Gastroesophageal sphincter (tissue), 4 donors: ENCODE measurements at places on chromosomes 12 and 14. TPM values are rescaled to one million over a fixed set of nuclear protein-coding genes. Genes with fewer than 3 reads are reported as not detected.
A peak's percentile ranks its signal among the peaks of the same experiment; 100 is the strongest.

KRT5 gene
- 4.6 TPM for total RNA-seq

DNA sequence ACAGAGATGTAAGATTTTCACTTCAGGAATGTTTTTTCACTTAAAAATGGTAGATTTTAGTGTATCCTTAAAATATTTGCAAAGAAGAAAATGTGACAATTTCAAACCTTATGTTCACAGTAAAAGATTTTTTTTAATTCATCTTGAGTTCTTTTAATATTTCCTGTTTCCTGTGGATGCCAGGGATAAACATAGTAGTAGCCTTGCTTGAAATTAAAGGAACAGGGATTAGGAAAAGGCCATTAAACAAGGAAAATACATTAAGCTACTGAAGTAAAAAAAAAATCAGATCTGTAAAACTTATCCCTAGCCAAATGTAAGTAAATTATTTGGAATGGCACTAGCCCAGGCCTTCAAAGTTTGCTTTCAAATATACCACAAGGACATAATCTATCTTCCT lies 138.1 kb upstream of the AEBP2 start:
- no peak for ATAC-seq

- no peak for ATAC-seq
Measured at GRCh38 chr12:45518291-45519235, 210.9 kb upstream of the ARID2 start.

GRCh38 chr14:36513451-36514277 lies 6.4 kb downstream of the NKX2-1 start:
- no peak for ATAC-seq

DNA sequence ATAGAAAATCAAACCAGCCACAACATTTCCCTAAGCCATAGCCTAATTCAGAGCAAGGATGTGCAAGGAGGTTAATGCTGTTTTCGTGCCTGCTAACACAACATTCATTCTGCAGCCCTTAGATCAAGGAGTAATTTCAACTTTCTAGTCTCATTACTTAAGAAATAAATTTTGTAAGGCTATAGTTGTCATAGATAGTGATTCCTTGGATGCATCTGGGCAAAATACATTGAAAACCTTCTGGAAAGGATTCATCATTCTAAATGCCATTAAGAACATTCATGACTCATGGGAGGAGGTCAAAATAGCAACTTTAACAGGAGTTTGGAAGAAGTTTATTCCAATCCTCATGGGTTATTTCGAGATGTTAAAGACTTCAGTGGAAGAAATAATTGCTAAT lies 283.2 kb downstream of the RPAP3 start:
- no peak for ATAC-seq

DNA sequence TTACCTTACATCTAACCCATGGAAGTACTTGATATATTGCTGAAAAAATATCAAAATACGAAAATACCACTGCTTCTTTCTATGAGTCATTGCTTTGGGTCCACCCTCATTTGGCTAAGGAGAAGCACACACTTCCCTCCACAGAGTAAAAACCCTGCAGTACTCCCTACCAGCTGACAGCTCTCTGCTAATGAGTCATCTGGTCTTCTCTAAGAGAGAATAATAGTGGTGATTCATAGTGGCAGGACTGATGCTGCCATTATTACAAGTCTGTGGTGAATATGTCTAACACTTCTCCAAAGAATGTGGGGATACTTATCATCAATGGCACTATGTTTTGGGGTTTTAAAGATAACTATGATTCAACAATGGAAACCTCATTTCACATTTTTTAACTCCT lies 90.7 kb downstream of the PPFIA2 start:
- no peak for ATAC-seq

- ATAC-seq, result no peak
Measured at GRCh38 chr12:19382563-19382962, 56.7 kb upstream of the AEBP2 start.

- ATAC-seq, result no peak
Measured at GRCh38 chr14:99722741-99723140, 38.6 kb downstream of the CYP46A1 start.

DNA sequence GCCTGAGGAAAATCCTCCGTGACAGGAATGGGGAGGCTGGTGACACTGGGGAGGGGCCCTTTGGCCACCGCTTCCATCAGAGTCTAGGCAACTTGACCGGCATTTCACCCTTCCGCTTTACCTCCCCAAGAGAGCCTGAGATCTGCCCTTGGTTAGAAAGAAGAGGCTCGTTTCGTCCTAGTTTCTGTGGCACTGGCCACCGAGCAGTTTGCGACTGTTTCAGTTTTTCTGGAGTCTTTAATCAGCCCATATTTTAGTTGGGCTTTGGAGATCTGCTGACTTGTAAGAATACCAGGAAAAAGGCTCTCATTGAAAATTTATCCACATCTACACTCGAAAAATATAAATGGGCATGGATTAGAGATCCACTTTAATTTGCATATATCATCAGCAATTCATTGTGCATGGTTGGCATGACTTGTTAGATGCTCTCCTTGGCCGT lies 414 bp upstream of the ANKS1B start:
- ATAC-seq, result peak; percentile 7

DNA sequence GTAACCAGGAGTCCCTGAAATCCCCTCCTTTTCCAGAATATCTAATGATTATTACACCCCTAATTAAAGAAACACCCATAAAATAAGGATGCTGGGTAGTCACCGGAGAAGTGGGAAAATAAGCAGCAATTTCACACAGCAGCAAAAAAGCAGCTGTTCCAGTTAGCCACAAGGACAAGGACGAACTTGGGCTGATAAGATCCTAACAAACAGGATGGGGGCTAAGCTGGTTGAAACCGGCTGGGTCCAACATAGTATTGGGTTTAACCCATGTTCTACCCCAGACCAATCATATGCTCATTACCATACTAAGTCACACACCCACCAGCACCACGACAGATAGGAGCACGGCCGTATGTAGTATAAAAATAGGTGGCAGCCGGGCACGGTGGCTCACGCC lies 100.7 kb downstream of the RPL10L start:
- ATAC-seq, result no peak

GRCh38 chr12:77837876-77838291 lies 7.2 kb downstream of the NAV3 start:
- ATAC-seq, result no peak

- ATAC-seq, result no peak
Measured at GRCh38 chr14:53432378-53432802, 279.3 kb upstream of the DDHD1 start.

DNA sequence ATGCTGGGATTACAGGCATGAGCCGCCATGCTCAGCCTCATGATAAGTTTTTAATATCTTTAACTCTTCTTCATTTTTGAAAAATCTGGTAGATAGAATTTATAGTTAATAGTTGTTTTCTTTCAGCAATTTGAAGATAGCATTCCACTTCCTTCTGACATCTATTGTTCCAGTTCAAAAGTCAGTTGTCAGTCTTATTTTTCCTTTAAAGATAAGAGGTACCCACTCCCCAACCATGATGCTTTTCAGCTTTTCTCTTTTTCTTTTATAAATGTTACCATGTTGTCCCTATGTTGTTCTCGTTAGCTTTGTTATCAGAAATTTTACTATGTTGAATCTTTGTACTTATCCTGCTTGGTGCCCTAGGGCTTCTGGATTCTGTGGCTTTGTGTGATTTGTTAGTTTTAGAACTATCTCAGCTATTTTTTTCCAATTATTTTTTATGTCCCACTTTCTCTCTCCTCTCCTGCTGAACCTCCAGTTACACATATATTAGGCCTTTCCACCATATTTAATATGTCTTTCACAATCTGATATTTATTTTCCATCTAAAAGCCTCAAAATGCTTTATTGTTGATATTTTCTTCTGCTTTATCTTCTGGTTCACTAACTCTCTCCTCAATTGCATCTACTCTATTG lies 181.6 kb upstream of the FOXN3 start:
- no peak for ATAC-seq

- ATAC-seq, result peak; percentile 41
Measured at GRCh38 chr14:73426877-73427276, 31.5 kb downstream of the NUMB start.

GRCh38 chr14:93969082-93969828 lies 7.1 kb downstream of the ASB2 start:
- no peak for ATAC-seq

- ATAC-seq, result no peak
Measured at GRCh38 chr14:45819107-45819506, 566.1 kb upstream of the MIS18BP1 start.

- no peak for ATAC-seq
Measured at GRCh38 chr14:36020120-36021029, 156.1 kb downstream of the PTCSC3 start.

DBX2 gene
- total RNA-seq, result not detected

DNA sequence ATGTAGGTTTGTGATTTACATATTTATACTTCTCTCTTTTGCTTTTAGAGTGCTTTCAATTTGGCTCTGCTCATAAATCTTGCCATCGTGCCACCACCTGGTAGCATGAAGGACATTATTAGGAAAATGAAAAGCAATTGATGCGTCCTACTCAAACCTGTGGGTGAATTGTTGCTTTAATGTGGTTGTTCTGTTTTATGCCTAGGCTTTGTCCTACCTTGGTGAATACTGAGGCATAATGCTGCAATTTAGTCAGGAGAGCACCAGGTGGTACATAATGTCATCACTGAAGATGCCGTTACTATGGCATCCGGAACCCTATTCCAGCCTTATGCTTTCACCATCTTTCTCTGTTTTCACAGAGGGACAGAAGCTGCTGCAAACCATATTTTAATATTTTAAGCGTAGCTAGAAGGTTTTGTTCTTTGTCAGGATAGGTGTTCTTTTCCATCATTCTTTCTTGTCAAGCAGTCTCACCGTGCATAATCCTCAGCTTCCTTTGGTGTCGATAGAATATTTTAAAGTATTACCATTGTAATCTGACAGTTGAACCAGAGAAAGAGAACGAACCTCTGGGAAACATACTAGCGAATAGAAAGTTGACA lies 68.5 kb upstream of the PKP2 start:
- no peak for ATAC-seq

DNA sequence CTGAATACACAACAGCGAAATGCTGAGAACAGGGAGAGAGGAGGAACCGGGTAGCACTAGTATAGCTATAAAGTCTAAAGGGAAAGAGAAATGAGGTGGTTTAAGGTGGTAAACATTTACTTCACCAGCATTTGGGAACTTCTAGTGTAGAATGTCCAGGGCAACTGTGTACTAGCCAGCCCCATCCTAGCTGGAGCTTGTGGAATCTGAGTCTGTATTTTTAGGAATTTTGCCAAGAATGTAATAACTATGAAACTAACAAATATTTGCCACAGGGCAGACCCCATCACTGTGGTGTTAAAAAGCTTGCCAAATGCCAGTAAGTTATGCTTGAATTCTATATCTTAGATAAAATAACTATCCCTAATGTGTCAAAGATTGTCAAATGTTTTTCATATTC lies 398.9 kb upstream of the MIS18BP1 start:
- ATAC-seq, result no peak

DNA sequence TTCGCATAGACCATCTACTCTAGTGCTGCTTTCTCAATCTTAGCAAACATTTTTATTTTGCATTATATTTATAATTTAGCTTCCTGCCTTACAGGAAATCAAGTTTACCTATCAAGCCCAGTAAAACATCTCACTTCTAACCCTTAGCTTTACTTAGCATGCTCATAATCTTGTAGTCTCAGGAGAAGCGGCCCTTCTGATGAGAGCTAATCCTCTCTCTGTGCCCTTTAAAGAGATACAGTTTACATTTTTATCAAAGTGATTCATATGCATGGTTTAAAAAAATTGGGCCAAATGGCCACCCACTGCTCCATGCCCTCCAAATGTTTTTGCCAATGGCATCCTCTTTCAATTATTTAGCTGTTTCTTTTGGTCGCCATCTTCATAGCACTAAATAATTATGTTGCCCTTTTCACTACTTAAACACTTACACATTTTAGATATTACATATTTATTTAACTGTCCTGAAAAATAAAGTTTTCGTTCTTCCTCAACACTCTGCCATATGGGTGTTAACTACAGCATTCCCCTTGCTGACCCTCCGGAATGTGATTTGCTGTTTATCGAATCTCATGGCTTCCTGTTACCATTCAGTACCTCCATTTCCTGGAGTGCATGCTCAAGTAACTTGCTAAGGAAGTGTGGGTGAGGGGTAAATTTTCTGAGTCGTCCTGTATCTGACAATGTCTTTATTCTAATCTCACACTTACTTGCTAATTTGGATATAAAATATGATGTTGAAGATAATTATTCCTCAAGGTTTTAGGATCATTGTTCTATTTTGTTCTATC lies 29.3 kb downstream of the YLPM1 start:
- ATAC-seq, result no peak

NOVA1 gene
- total RNA-seq, result 11.4 TPM

DNA sequence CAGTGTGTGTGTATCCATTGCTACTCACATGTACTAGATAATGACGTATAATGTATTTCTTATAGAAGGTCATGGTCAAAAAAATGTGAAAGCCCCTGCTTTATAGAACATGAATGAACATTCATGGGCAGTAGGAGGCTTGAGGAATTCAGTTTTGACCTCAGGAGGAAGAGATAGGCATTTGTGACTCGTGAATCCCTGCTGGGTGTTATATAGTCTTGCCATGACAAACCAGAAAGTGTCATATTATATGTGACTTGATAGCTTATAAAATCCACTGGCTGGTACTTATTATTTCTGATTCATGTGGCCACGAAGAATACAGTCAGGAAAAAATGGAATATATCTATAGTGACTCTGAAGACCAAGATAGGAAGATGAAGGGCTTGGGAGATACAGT lies 287.6 kb downstream of the CEP128 start:
- ATAC-seq, result no peak

DNA sequence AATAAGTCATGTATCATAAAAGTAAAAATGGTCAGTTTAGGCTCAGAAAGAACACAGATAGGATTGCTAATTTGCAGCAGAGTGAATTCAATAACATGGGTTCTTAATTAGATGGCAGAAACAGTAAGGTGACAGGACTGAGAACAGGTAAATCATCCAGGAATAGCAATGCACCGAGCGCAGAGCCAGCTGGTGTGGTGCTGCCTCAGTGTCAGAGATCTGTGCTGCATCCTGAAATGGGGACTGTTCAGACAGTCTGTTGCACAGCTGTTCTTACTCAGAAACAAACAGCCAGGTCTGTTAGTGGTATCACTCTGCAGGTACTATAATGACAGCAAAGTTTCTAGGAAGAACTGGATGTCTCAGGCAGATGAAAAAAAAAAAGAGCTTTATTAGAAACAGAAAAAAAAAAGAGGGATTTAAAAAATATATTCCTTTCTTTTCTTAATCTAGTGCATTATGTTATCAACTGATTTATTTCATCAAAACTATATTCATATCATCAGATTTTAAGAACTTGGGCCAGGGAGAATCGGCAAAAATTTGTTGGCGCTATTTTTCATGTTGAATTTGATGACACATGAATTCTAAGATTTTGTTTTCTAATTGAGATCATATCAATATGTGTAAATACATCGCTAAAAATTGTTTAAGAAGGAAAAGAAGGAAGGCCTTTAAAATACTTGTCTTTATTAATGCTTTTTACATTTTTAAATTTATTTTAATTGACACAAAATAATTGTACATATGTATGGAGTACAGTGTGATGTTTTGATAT lies 501.8 kb downstream of the PRKD1 start:
- no peak for ATAC-seq

- ATAC-seq, result no peak
Measured at GRCh38 chr12:96335270-96335669, 65.0 kb downstream of the CDK17 start.

HNRNPA1 gene
- 321 TPM for total RNA-seq
